ENCODE measurements at places on chromosomes 12 and 14.

- no peak for DNase-seq
These were observed 987 bp downstream of the CCER1 start for GRCh38 chr12:90953956-90954421.

GRCh38 chr14:68661226-68662225 lies 131.3 kb downstream of the ZFP36L1 start:
- DNase-seq: no peak

DNA sequence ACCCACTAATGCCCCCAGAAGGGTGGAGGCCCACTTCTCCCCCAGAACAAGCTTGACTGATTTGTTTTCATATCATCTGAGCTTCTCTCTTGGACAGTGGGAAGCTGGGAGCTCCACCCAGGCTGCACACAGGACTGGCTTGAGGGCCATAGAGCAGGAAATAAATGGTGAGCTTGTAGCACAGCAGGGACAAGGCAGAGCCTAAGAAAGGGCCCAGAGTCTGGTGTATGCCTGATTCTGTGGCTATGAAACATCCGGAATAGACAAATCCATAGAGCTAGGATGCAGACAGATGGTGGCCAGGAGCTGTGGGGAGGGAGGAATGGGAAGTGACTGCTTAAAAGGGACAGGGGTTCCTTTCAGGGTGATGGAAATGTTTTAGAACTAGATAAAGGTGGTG lies 79.0 kb downstream of the ARL6IP4 start:
- no peak for DNase-seq

DNA sequence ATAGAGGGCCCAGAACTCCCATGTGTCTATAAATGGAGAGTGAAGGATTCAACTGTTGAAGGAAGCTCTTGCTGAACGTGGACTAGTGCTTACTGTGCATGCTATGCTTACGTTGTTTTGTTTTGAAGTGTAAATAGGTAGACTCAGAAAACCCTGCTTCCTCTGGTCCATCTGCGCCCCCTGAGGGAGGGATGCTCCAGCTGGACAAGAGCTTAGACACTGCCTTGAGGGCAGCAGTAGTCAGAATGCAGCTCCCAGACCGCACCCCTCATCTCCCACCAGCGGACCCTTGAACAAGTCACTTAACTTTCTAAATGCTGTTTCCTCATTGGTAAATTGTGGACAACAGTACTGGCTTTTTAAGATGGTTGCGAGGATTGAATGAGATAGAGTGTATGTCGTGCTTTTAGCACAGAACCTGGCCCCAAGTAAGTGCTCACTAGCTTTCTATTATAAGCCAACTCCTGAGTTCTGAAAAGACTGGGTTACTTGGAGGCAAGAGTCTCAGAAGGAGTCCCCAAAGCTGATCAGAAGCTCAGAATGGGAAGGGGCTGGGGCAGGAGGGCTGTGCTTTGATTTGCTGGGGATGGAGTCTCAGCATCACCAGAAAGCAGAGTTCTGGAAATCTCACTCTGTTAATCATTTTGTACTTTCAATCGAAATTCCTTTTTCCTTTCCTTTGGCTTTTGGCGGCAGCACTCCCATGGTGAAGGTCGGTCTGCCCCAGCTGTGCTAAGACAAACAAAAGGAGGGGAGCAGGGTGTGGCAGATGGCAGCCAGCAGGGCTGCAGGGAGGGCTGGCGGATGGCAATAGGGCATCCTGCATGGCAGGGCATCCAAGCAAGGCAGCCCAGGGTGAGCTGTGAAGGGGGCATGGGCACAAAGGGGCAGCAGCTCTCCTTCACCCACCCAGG lies 15.6 kb downstream of the AGAP2 start:
- DNase-seq: no peak

- no peak for DNase-seq
These were observed 9.2 kb downstream of the PLBD1 start for GRCh38 chr12:14558473-14558959.

DNA sequence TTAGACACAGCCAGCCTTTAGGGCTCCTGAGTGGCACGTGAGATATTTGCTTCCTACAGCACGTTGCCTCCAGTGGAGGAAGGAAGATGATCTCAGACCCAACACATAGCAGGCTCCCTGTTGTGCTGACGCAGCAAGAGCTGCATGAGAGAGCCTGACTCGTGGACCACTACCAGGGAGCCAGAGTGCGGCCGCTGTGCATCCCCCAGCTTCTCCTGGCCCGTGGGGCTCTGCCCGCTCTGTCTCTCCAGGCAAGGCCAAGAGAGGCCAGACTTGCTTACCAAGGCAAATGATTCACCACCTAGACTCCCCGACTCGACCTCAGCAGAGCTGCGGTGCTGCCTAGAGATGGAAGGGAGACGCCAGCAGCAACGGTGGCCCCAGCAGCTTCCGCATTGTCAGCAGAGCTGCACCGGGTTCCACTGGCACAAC lies 37.5 kb downstream of the MAP3K9 start:
- no peak for DNase-seq

DNA sequence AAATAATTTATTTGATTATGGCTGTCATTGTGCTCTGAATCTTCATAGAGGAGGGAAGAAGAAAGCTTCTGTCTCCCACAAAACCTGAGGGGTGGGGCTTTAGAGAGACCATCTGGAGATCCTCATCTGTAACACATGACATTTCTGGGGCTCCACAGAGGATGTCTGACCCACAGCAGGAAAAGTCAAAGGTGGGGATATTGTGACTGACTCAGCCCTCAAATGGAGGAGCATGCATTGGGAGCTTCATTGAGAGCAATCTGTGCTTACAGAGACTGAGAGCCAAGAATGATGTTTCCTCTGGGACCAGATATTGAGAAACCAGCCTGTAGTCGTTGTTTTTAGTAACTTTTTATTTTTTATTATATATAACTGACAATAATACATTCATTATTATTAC lies 158.7 kb downstream of the SYT1 start:
- DNase-seq: no peak

DNA sequence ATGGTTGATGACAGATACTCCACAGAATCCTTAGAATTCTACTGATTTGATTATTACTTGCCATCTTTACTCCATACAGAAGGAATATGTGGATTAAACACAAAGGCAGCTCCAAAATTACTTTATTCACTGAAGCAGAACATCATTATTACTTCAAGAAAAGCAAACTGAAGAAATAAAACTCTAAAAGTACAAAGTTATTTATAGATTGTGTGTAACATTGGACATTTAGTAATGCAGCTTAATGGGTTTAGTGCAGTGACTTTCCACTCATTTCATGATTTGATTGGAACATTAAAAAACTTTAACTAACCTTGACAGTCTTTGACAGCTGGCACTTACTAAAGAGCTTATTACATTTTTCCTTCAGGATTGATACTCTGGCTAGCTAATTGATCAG lies 59.0 kb upstream of the ATP2A2 start:
- no peak for DNase-seq

DNA sequence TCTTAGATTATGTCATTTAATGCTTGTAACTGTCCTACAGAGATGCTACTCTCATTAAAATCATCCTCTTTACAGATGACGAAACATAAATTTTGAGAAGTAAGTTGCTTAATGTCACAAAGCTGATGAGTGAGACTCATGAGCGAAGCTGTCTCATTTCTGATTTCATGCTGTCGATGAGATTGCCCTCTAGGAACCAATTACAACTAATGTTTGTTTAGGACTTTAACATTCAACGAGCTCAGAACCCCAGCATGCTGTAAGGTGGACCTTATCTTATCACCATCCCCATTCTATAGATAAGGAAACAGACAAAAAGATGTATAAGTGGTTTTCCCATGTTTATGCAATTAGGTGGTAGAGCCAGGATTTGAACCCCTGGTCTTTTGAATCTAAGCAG lies 23.1 kb downstream of the BHLHE41 start:
- DNase-seq: no peak

DNA sequence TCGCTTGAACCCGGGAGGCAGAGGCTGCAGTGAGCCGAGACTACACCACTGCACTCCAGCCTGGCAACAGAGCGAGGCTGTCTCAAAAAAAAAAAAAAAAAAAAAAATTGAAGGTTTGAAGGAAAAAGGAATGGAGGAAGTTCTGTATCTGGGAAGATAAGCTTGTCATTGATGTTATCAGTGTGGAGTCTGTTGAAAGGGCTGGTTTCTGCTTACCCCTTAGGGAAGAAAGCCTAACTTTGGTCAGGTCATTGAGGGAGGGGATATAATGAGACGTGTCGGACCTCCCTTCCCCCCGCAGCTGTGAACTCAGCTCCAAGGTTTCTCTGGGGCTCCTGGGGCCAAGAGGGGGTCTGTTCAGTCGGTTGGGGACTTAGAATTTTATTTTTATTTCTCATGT lies 16.4 kb downstream of the DAO start:
- no peak for DNase-seq

- DNase-seq: no peak
These were observed 92.1 kb downstream of the ETV6 start for GRCh38 chr12:11741434-11742092.

GRCh38 chr12:8689681-8690080 lies 8.1 kb upstream of the RIMKLB start:
- no peak for DNase-seq

DNA sequence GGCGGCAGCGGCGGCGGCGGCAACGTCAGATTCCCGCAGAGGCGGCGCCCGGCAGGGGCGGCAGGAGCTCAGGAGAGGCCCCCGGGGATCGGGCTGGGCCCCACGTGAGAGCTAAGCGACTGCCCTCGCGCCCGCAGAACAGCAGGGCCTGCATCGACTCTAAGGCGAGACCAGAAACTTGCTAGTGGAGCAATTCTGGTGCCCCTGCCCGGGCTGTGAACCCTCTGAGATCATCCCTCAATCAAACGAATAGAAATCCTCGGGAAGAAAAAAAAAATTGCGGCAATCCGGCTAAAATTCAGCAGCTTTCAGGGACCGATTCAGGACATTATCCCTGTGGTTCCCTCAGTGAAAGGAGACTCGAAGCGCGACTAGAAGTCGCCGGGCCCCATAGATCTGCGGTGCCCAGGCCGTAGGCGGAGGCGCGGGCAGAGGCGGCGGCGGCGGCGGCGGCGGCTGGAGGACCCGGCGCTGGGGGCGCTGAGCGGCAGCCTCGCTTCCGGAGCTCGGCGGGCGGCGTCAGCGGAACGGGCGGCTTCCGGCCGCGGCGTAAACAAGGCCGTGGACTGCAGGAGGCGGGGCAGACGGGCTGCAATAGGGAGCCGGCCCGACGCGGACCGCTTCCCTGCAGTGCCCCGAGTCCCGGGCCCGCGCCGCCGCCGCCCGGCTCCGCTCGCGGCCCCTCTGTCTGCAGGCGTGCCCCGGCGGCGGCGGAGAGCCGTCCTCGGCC lies at the start of gene KLHDC2:
TSS of gene KLHDC2 (plus strand) at position 583 of the 730 bp plus-strand sequence. CDS start 316 bp downstream, outside the sequence.
- DNase-seq: peak; percentile 75

GRCh38 chr14:32478050-32478449 lies 149.0 kb downstream of the AKAP6 start:
- no peak for DNase-seq

- DNase-seq: no peak
These were observed 345.7 kb upstream of the SFSWAP start for GRCh38 chr12:131364903-131365820.

DNA sequence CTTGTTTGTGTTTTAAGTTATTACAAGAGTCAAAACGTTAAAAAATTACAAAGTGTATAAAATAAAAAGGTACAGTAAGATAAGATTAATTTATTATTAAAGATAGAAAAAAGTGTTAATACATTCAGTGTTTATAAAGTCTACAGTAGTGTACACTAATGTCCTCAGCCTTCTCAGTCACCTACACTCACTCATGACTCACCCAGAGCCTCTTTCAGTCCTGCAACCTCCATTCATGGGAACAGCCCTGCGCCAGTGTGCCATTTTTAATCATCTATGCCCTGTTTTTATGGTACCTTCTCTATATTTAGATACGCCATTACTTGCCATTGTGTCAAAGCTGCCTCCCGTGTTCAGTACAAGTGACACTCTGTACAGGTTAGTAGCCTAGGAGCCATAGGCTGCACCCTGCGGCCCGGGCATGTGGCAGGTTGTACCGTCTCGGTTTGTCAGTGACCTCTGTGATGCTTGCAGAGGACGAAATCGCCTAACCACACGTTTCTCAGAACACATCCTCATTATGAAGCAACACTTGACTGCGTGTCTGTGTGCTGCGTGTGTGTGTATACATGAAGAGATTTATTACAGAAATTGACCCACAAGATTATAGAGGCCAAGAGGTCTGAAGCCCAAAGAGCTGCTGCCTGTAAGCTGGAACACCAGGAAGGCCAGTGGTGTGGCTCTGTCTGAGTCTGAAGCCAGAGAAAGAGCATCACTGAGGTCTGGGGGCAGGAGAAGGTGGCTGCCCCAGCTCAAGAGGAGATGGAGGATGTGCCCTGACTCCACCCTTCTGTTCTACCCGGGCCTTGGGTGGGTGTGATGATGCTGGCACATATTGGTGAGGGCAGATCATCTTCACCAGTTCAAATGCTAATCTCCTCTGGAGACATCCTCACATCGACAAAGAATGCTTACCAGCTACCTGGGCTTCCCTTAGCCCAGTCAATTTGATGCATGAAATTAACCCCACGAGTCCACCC lies 116.6 kb upstream of the C14orf180 start:
- DNase-seq: no peak

- no peak for DNase-seq
These were observed 72.7 kb downstream of the RIN3 start for GRCh38 chr14:92585981-92586937.

DNA sequence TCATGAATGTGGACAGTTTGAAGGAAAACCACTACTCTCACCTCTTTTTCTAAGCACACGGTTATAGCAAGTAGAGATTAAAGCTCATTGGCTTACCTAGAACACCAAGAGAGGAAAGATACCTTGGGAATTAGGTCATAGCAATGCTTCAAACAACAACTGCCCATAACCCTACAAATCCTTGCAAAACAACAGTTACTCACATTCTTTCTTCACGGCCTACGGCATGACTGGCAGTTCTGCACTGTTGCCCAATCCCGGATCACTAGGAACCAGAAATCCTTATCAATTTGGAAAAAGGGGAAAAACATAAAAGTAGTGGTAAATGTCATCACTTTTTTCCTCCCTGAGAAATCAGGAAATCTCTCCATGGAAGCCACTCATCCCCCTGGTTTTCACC lies 9.6 kb upstream of the ISM2 start:
- no peak for DNase-seq

All from hypothalamus (tissue), 51 donors.